ENCODE measurements at places on chromosomes 6 and 20.

DNA sequence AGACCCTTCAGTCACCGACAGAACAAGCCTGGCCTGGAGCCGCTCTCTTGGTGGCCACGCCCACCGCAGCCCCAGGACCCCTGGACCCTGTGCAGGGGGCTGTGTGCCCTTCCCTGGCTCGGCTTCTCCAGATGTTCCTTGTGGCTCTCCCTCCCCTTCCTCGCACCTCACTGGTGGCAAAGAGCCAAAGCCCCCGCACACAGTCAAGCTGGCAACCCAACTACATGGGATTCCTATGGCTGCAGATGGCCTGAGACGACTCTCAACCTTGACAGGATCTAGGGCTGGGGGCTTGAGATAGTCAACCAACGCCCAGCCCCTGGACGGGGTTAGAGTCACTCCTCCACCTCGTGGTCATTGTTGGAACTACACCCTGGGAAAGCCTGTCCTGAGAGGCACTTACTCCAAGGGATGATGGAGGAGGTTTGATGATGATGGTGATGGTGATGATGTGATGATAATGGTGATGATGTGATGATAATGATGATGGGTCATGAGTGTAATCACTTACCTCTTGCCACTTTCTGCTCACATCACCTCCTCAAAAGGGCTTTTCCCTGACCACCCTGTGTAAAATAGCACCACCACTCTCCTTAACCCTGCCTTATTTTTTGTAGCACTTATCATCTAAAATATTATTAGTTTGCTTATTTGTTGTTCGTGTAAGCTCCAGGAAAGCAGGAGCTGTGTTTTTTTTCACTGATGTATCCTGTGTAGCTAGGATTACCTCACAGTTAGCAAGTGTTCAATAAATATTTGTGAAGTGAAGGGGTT is 278.4 kb downstream of the LRFN2 start:
- DNase-seq: peak; percentile 25

- DNase-seq: no peak
Observed at GRCh38 chr6:42162812-42163211, 10.4 kb upstream of the GUCA1A start.

- DNase-seq: no peak
Observed at GRCh38 chr6:159974932-159975331, 6.0 kb downstream of the IGF2R start.

- DNase-seq: peak; percentile 52
Observed at GRCh38 chr20:25052255-25053194, 5.4 kb downstream of the ACSS1 start.

- DNase-seq: no peak
Observed at GRCh38 chr6:97594844-97595243, 311.8 kb upstream of the MMS22L start.

DNA sequence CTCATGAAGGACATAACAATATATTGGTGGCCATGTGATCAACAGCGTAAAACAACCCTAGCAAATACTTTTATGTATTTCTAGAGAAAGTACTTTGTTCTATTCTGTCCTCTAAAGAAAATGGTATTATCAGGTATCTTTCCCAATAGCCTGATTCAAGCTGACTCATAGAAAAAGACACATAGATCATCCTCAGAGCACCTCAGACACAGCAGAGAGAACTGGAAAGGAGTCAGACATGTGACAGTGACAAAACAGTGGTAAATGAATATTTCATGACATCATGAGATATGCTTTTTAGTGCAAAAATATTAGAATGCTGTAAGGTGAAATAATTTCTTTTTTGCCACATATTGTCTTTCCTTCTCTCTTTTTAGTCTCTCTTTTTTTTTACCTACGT is 1355.0 kb upstream of the MAP3K7 start:
- no peak for DNase-seq

GRCh38 chr20:32534661-32535240 is 50.4 kb downstream of the NOL4L start:
- DNase-seq: no peak

GRCh38 chr20:23195636-23196035 is 109.5 kb upstream of the CD93 start:
- no peak for DNase-seq

- no peak for DNase-seq
Observed at GRCh38 chr6:7640016-7640415, 50.0 kb downstream of the SNRNP48 start.

DNA sequence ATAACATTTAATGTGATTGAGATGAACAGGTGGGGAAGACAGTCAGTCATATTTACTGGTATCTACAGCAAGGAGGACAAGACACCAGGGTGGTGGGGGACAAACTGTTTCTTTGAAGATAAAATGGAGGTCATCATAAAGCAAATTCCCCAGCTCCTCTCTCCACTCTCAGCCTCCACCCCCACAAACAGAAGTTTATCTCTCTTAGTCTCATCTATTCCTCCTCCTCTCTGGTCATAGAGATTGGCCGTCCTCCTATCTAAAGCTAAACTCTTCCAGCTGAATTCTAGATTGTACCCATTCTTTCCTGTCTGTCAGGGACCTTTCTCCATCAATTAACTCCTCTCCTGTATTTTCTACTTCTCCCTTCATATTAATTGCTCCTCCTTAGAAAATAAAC is 71.1 kb downstream of the KIF6 start:
- DNase-seq: no peak

DNA sequence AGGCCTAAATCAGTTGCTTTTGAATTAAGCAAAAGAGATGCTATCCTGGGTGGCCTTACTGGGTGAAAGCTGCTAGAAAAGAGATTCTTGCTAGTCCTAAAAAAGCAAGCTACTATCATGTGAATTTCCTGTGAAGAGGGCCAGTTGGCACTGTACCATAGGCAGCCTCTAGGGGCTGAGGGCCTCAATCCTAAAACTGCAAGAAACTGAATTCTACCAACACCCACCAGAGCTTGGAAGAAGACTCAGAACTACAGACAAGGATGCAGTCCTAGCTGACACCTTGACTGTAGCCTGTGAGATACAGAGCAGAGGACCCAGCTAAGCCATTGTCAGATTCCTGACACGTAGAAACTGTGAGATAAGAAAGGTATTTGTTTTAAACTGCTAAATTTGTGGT is 24.5 kb downstream of the CLIC5 start:
- no peak for DNase-seq

DNA sequence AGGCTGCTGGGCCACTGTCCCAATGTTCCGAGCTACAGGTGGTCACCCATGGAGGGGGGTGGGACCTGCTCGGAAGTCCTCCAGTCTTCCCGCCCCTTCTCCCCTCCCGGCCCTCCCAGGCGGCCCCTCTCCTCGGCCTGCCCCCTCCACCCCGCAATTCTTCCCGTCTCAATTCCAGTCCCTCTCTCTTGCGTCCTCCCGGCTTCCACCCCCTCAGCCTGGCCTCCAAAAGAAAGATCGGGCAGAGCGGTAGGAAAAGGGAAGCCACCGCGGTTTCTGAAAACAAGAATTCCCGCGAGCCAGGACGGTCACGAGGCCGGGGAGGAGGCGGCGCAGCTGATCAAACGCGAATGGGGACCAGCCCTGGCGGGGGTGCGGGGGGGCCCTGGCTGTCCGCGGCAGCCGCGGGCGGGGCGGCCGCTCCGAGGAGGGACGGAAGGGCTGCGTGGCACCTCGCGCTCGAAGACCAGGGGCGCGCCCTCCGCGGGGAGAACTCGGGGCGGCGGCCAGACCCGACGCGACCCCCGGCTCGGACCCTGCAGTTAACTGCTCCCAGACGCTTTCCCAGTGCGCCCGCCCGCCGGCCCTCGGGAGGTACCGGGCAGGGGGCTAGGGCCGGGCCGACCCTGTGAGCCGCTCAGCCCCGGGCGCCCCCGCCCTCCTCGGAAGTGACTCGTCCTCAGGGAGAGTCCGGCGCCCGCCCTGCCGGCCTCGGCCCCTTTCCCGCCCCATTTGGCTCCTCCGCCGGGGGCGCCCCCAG is 1.0 kb downstream of the PXDC1 start:
- peak; percentile 91 for DNase-seq

- DNase-seq: peak; percentile 51
Observed at GRCh38 chr6:148577687-148578488, 168.9 kb upstream of the UST start.

- DNase-seq: no peak
Observed at GRCh38 chr20:17369506-17369905, 142.7 kb downstream of the PCSK2 start.

DNA sequence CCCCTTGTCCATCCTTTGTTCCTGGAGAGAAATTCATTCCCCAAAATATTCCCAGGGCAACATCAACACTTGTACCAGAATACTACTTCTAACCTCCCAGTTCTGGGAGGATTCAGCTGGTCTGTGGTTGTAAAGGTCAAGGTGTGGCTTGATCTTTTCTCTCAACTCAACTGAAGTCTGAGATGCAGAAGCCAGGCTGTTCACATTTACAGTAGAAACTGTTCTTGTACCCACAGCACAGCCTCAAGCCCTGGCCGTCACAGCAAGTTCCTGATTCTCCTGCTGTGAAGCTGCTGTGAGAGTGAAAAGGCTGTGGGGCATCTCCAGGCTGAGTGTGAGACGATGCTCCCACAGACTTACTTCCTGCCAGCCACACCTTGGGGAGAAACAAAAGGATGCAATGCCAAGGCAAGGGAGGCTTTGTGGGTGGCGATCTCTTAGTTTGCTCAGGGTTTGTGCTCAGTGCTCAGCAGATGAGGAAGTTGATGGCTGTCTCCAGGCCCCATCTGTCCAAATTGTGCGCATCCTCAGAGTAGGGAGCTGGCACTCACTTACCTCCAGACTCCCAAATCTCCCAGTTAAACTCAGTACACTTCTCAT is 143.9 kb upstream of the FOXA2 start:
- DNase-seq: no peak

- no peak for DNase-seq
Observed at GRCh38 chr6:35330541-35331119, 11.7 kb upstream of the PPARD start.

DNA sequence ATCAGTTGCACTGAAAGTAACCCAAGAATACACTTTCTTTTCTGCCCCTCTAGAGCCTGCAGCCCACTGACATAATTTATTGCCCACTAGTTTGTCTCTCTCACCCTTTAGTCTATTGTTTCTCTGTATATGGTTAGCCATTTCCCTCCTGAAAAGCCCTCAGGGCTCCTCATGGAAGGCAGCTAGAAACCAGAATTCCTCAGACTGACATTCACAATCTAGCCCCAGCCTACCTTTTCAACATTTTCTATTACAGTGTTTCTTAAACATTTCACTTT is 21.4 kb upstream of the PAQR8 start:
- DNase-seq: no peak

GRCh38 chr6:148457137-148457842 is 114.7 kb downstream of the SASH1 start:
- no peak for DNase-seq

- no peak for DNase-seq
Observed at GRCh38 chr20:4613184-4613583, 108.5 kb upstream of the PRND start.

- DNase-seq: no peak
Observed at GRCh38 chr6:127516662-127517273, 2.4 kb downstream of the MTCL3 start.

DNA sequence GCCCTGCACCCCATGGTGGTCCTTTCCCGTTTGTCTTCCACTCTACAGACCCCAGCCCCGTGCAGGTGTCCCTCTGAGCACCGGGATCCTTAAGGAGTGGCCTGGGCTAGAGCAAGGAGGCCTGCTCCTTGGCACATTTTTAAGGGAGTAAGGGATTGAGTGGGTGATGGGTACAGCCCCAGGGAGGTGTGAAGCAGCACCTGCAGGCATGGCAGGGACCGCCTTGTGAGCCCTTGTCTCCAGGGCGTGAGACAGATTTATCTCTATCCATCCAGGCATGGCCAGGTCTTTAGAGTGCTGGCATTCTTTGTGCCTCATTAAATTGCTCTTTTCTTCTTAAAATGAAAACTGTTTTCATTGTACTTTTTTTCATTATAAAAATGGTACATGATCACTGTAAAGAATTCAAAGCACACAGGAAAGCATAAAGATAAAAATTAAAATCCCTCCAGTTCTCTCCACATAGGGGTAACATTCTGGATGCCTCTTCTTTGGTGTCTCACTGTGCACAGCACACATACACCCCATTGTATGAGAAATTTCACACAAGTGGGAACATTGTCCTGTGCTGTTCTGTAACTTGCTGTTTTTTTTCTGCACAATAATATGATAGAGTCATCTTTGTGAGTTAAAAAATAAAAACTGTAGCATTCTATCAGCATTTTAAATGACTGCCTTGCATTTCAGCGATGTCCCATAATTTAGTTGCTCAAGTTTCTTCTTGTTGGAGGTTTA is 31.9 kb upstream of the ZNF831 start:
- no peak for DNase-seq

DNA sequence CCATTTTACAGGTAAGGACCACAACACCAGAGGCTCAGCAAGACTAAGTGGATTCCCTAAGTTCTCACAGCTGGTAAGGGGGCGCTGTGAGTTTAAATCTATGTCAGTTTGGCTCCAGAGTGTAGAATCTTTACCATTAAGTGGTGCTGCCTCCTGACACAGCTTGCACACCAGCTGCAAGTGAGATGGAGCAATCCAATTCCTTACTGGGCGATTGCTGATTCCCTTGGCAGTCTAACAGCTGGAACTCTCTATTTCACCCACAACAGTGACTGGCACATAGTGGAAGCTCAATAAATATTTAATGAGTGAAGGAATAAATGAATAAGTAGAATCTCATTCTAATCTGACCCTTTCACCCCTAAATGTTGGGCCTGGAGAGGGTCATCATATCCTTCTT is 176.7 kb downstream of the CLIC5 start:
- no peak for DNase-seq

DNA sequence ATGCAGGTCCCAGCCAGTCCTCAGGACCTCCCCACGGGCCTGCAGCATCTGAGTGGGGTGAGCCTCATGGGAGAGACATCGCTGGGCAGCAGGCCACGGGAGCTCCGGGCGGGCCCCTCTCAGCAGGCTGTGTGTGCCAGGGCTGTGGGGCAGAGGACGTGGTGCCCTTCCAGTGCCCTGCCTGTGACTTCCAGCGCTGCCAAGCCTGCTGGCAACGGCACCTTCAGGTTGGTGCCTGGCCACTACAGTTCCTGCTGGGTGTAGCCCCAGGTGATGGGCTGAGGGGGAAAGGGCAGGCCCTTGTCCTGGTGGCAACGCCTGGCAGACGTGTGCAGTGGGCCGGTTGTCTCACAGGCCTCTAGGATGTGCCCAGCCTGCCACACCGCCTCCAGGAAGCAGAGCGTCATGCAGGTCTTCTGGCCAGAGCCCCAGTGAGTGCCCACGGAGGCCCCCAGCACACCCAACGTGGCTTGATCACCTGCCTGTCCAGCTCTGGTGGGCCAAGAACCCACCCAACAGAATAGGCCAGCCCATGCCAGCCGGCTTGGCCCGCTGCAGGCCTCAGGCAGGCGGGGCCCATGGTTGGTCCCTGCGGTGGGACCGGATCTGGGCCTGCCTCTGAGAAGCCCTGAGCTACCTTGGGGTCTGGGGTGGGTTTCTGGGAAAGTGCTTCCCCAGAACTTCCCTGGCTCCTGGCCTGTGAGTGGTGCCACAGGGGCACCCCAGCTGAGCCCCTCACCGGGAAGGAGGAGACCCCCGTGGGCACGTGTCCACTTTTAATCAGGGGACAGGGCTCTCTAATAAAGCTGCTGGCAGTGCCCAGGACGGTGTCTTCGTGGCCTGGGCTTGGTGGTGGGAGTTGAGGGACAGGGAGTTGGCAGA is 787 bp upstream of the TNFRSF6B start:
- DNase-seq: no peak

Measured in large intestine (tissue), 12 donors.